Uterine smooth muscle cell (primary cell): ENCODE measurements at places on chromosomes 1 and 21. TPM values are rescaled to one million over a fixed set of nuclear protein-coding genes. Genes with fewer than 3 reads are reported as not detected.

The GFI1 gene
- 0.11 TPM in 1 of 2 replicates, not detected in the other for total RNA-seq

The MTARC2 gene
- total RNA-seq: 1.5 and 2.7 TPM in 2 replicates

The KRTAP19-4 gene
- total RNA-seq: not detected in 2 replicates

The ST6GALNAC3 gene
- 0.37 and 0.44 TPM in 2 replicates for total RNA-seq

The NLRP3 gene
- total RNA-seq: 0.62 and 1.7 TPM in 2 replicates

The UBL4B gene
- not detected in 2 replicates for total RNA-seq

The LRRN2 gene
- under 0.01 TPM in 1 of 2 replicates, not detected in the other for total RNA-seq

The NBPF19 gene
- total RNA-seq: 23.9 and 29.5 TPM in 2 replicates

The TEKT2 gene
- total RNA-seq: 0.11 and 0.12 TPM in 2 replicates

The TDRD5 gene
- total RNA-seq: under 0.01 TPM in 1 of 2 replicates, not detected in the other

The ARHGAP30 gene
- total RNA-seq: not detected in 2 replicates

The ANKRD45 gene
- total RNA-seq: under 0.01 and 1.1 TPM in 2 replicates

The CD1E gene
- total RNA-seq: not detected in 2 replicates

The SELL gene
- under 0.01 and 0.12 TPM in 2 replicates for total RNA-seq

The SYT14 gene
- 3.3 and 4.4 TPM in 2 replicates for total RNA-seq

The CFAP45 gene
- 0.62 and 1.1 TPM in 2 replicates for total RNA-seq
